Renal cortex interstitium (tissue), 15 donors: ENCODE measurements at places on chromosomes 2 and 18.

- DNase-seq = no peak
Measured at GRCh38 chr2:196702641-196703040, 63.1 kb downstream of the CCDC150 start.

DNA sequence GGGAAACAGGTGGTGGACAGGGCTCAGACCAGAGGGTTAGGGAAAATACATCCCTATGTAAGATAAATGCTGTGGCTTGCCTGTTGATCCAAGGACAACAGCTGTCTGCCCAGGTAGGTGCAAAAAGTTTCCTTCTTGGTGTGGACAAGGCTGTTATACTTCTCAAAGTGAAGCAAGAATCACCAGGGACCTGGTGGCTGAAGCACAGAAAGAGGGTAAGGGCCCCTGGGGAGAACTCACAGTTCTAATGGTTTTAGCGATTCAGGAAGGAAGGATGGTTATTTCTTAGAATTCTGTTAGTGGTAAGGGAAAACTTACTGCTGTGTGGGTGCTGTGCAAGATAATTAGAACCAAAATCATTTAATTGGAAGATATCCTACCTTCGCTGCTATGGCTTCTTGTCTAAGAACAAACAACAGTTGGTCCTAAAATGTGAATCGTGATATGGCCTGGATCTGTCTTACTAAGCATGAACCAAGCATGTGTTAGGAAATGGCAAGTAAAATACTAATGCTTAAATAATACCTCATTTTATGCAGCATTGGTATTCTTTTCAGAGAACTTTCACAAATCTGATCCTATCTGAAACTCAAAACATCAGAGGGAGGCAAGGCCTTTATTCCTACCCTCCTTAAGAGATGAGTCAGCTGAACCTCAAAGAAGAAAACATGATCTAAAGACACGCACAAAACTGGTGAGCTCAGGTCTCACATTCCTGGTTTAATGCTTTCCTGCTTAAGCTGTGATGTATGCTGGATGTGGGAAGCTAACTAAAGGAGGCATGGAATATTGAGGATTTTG lies 159.2 kb upstream of the THUMPD2 start:
- no peak for DNase-seq

DNA sequence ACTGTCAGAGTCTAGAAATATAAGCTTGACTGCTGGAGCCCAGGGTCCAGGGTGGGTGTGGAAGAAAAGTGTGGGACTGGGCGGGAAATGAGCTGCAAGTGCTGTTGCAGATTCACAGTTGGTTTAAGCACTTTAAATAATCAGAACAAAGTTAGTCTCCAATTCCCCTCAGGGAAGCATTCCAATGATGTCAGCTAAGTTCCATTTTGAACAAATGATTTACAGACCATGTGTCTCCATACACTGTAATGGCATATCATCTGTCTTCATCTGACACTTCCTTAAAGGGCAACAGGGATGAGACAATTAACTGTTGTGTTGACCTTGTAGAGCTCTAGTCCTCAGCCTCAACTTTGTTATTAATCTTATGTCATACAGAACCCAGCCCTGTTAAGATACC lies 31.5 kb upstream of the REG3A start:
- DNase-seq = no peak

DNA sequence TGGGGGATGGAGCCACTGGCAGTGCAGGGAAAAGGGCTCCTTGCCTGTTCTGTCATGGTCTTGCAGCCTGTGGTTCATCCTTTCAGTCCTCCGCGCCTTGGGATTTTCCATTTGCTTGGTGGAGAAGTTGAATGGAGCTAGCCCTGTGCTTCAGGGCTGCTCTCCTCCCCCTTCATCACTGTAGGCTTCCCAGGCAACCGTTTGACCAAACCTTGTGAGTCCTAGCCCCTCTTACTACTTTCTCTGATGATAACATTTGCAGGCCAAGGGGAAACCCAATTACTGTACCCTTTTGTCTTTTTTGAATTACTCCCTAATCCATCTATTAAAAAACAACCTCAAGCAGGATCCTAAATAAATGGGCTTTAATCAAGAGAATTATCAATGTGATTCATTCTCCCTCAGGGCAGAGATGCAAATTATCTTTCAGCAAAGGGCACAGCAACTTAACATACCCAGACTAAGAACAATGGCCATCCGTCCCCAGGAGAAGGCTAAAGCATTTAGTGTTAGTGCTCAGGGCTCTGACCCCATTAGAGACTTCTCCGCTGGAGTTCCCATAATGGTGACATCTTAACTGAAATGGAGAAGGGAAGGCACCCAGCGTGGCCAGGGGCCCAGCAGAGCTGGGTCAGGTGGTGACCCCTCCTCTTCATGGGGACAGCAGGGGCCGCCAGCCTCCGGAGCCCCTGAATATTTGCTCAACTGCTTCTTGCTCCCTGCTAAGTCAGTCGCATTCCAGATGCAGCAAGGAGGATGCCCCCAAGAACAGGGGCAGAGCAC lies 40.7 kb downstream of the RHOB start:
- DNase-seq = no peak

- no peak for DNase-seq
Measured at GRCh38 chr18:32661486-32662299, 111.1 kb downstream of the KLHL14 start.

GRCh38 chr2:65344182-65344581 lies 88.2 kb downstream of the SPRED2 start:
- DNase-seq = no peak

- no peak for DNase-seq
Measured at GRCh38 chr2:42296226-42296625, 64.8 kb downstream of the COX7A2L start.

- no peak for DNase-seq
Measured at GRCh38 chr18:2529154-2529553, 42.2 kb downstream of the METTL4 start.

- DNase-seq = no peak
Measured at GRCh38 chr2:239756790-239757760, 268.1 kb downstream of the NDUFA10 start.

- no peak for DNase-seq
Measured at GRCh38 chr2:205665791-205666190, 16.5 kb upstream of the NRP2 start.

- no peak for DNase-seq
Measured at GRCh38 chr2:67871686-67872412, 191.0 kb downstream of the C1D start.
